ENCODE measurements at places on chromosomes 5 and 9. TPM values are rescaled to one million over a fixed set of nuclear protein-coding genes. Genes with fewer than 3 reads are reported as not detected.

DNA sequence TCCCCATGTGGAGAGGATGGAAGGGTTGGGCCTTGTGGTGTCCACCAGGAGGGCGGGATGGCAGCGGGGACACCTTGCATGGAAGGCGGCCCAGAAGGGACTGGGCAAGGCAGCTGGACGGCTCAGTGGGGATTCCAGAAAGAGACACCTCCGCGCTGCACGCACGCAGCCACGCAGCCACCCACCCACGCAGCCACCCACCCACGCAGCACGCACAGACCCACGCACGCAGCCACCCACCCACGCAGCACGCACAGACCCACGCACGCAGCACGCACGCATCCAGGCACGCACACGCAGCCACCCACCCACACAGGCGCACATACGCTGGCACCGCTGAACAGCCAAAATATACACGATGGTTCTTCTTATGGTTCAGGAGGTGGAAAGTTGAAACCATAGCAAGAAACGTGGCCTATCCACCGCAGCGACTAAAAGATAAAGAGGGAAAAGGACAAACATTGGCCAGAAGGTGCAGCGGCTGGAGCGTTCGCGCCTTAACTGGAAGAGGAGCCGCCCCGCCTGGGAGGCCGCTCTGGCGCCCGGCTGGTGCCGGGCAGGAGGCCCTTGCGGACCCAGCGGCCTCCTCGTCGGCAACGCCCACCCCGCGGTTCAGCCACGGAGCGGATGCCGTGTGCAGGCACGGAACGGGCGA is 22.2 kb upstream of the EXOC3 start:
- peaks cover 27% of the 10 kb centered on the region for H3K36me3 ChIP-seq
- H3K27me3 ChIP-seq, result no peaks in the 10 kb centered on the region
- no peak overlapping the region for H3K4me3 ChIP-seq
- peaks cover 64% of the 10 kb centered on the region for H3K4me1 ChIP-seq

DNA sequence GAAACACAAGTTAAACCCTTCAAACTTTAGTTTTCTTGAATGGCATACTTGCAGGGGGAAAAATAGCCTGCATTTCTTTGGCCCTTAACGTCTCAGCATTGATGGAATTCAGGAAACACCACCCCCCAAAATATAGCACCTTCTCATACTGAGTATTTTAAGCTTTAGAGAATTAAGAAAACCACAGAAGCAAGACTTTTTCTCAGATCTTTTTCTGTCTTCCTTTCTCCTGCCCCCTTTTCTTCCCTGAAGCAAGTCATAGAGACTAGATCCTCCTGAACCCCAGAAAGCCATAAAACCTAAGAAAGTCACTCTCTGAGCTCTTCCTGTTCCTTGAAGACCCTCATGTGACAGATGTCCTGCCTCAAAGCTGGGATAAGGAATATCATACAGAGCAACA is 1069.9 kb downstream of the EFNA5 start:
- H3K36me3 ChIP-seq, result no peaks in the 10 kb centered on the region
- no peak overlapping the region for H3K27ac ChIP-seq
- no peaks in the 10 kb centered on the region for H3K27me3 ChIP-seq
- no peak for DNase-seq
- H3K4me1 ChIP-seq, result no peaks in the 10 kb centered on the region

Gene C5
- total RNA-seq, result 7.6 TPM

Gene SPATA31C1
- total RNA-seq, result not detected

Gene SLC36A2
- not detected for total RNA-seq
